Umbilical cord (tissue), 2 donors: ENCODE measurements at places on chromosomes 4 and X. TPM values are rescaled to one million over a fixed set of nuclear protein-coding genes. Genes with fewer than 3 reads are reported as not detected.

GRCh38 chr4:3353752-3354454, 61.1 kb downstream of the RGS12 start:
- no peak for DNase-seq

DNA sequence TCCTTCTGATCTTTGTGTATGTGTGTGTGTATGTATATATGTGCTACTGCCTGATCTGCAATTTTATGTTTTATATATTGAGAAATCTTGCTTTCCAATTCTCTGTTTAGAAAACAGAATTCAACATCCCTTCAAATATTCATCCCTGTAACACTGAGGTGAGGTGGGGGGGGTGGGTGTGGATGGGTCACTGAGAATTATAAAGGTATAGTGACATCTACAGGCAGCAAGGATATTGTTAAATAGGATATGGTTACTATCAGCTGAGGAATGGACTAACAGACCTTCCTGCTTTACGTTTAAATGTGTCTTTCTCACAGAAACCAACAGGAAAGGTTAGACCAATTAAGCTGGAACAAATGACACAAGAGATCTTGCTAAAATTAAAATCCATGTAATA, 19.0 kb upstream of the MAGEB2 start:
- DNase-seq = no peak

DNA sequence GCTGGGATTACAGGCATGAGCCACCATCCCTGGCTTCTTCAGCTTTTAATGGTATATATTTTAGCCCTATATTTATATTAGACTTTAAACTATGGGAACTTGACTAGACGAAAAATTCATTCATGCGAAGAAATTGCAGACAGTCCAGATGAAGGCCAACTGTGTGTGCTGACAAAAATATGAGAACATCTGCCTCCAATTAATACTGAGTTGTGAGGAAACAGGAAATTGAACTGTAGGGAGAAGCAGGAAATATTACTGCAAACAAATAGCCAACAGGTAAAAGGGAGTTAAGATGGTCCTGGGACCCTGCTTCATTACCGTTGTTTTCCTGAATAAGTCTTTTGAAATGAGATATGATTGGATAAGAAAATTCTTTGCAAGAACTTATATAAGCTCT, 26.3 kb downstream of the MGARP start:
- no peak for DNase-seq

Gene ADGRL3
- 101 TPM for total RNA-seq

Gene ARHGAP6
- 5.1 TPM for total RNA-seq

DNA sequence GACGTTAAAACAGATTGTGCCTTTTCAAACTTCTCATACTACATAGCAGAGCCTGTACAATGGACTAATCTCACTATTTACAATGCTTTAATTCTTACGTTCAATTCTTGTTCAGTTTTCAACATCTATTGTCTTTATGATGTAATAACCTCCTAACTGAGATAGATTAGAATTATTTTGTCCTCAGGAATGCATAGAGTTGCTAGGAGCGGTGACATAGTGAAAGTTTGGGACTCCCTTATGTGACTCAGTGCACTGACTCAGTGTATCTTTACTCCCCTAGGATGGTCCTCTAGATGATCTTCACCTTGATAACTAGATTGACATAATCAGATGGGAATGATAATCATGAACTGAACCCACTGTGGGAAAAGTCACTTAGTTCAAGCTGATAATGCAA, 151.5 kb downstream of the VEGFC start:
- no peak for DNase-seq

- DNase-seq = no peak
These were observed 11.3 kb downstream of the ARL13A start for GRCh38 chrX:100980608-100981497.

Gene DCAF8L2
- 0.24 TPM for total RNA-seq

GRCh38 chr4:178970433-178971140, 1528.3 kb upstream of the AGA start:
- DNase-seq = peak; percentile 2

DNA sequence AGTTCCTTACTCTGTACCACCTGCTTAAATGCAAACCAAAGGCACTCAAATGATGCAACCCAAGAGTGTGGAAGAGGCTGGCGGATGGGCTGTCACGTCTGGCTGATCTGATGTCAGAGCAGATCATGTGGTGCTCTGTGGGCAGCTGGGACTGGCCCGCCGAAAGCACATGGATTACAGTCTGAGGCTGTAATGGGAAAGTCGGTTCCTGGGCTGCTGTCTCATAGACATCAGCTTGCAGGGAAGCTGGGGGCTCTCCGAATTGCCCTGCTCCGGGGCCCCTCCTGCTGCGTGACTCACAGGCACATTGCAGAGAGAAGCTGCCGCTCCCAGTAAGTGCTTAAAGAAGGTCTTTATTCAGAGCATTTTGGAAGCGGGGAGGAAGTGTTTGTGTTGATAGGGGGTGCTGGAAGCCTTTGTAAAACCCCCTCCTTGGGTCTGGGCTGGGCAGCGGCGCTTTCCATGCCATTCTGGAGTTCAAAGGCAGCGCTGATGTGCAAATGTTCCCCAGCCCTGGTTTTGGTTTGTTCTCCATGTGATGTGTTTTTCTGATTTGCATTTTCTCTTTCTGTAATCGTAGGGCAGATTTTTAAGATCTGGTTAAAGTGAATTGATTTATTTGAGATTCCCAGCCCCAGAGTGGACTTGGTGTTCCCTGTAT, 181.1 kb downstream of the LARP7 start:
- DNase-seq = peak; percentile 97

- DNase-seq = no peak
These were observed 122.1 kb downstream of the MANBA start for GRCh38 chr4:102638621-102639020.

- DNase-seq = peak; percentile 73
These were observed 75.4 kb upstream of the ANXA3 start for GRCh38 chr4:78476108-78476704.

- no peak for DNase-seq
These were observed 482.8 kb upstream of the HTR2C start for GRCh38 chrX:114101081-114101480.

- DNase-seq = no peak
These were observed 569 bp upstream of the PDLIM5 start for GRCh38 chr4:94451051-94451694.

DNA sequence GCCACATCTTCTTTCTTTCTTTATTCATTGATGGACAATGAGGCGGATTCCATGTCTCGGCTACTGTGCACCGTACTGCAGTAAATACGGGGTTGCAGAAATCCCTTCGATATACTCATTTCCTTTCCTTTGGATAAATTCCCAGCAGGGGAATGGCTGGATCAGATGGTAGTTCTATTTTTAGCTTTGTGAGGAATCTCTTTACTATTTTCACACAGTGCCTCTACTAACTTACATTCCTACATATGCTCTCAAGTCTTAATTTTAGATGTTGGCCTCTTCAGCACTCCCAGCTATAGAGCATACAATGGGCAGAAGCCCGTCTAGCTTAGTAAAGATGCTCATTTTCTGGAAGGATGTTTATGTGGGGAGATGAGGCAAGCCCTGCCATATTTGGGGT, 317.4 kb downstream of the ASMT start:
- DNase-seq = peak; percentile 71

DNA sequence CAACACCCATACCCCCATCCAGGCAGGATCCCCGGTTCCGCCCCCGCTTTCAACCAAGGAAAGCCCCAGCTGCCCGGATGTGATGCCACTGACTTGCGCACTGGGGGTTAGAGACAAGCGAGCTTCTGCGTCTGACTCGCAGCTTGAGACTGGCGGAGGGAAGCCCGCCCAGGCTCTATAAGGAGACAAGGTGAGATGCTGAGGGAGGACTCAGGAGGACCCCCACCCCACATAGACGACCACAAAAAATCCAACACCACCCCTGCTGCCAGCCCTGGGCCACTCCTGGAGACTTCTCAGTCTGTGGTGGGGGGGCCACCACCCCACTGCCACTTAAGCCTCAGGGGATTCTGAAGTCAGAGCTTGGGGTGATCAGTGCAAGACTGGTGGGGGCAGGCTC, at the start of gene MAGEA4:
MAGEA4 (plus strand) TSS at position 110 of the 400 bp plus-strand sequence. CDS start 10,776 bp downstream, outside the sequence.
- no peak for DNase-seq

DNA sequence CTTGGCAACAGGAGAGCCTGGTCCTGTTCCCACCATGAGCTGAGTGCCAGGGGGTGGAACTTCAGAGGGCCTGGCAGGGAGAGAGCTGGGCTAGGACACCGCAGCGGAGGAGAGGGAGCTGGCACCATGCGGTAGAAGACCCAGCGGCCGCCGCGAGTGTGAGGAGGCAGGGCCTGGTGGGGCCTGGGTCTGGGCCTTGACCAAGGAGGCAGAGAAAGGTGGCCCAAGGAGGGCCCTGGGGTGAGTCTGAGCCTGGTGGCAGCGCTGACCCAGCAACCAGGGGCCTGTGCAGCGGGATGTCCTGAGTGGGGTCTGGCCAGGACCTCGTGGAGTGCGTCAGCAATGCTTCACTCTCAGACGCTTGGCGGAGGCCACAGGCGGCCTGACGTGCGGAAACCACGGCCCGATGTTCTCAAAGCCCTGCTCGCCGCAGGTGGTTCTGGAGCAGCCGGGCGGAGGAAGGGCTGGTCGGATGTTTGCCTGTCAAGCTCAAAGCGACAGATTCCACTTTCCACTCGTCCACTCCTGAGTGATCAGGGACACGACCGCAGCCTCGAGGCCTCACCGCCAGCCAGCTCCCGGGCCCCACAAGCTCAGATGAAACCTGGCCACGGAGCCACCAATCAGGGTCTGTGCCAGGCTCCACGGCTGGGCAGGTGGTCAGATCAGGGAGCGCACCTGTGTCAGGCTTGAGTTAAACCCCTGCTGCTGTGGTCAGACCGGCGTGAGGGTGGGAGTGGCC, 20.8 kb downstream of the ATP5ME start:
- no peak for DNase-seq

DNA sequence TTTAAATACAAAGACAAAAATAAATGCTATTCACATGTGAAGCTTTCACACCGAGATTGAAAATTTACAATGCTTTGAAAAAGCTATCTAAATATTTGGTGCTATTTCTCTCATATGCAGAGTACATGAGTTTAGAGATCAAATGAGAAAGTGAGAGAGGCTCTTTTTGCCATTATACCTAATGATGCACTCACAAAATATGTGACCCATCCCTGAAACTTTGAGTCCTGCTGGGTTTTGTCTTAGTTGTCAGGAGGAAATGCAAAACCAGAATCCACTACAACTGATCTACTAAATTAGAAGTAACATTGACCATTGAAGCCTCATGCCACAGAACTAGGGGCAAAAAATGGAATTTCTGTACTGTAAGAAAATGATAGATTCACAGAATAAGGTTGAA, 251.7 kb downstream of the MAPK10 start:
- peak; percentile 48 for DNase-seq

GRCh38 chr4:135015771-135016170, 814.2 kb upstream of the PABPC4L start:
- DNase-seq = no peak

Gene FAM120C
- 6.7 TPM for total RNA-seq

- peak; percentile 70 for DNase-seq
These were observed 778 bp downstream of the CASP3 start for GRCh38 chr4:184648313-184649025.

Gene SYTL5
- total RNA-seq = 5.8 TPM

GRCh38 chrX:105313596-105313995, 93.1 kb upstream of the TEX13A start:
- DNase-seq = no peak

GRCh38 chrX:136999024-136999423, 34.8 kb downstream of the GPR101 start:
- DNase-seq = no peak

Gene UGT2A1
- 2.9 TPM for total RNA-seq

Gene NAP1L2
- total RNA-seq = 0.48 TPM
